Left lung (tissue), 14 donors: ENCODE measurements at places on chromosomes 11 and 22.

GRCh38 chr11:65584723-65585171 lies 8.9 kb downstream of the EHBP1L1 start:
- no peak for DNase-seq

- no peak for DNase-seq
Observed at GRCh38 chr22:49235463-49236300, 592.0 kb downstream of the BRD1 start.

DNA sequence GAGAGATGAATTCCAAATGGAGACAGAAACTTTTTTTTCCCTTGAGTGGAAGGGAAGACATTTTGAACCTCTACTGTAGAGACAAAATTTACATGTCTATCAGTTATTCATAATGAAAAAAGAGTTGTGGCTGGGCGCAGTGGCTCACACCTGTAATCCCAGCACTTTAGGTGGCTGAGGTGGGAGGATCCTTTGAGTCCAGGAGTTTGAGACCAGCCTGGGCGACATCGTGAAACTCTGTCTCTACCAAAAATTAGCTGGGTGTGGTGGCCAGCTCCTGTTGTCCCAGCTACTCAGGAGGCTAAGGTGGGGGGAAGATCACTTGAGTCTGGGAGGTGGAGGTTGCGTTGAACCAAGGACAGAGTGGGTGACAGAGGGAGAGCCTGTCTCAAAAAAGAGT lies 4.1 kb downstream of the EED start:
- DNase-seq = no peak

- peak; percentile 29 for DNase-seq
Observed at GRCh38 chr22:23302171-23303002, 122.1 kb downstream of the BCR start.
